Cerebellar cortex (tissue), 1 donor: ENCODE measurements at places on chromosomes 4 and X.
A peak's percentile ranks its signal among the peaks of the same experiment; 100 is the strongest.

- no peak for DNase-seq
These were observed 79.5 kb downstream of the HMGB2 start for GRCh38 chr4:173254646-173255045.

DNA sequence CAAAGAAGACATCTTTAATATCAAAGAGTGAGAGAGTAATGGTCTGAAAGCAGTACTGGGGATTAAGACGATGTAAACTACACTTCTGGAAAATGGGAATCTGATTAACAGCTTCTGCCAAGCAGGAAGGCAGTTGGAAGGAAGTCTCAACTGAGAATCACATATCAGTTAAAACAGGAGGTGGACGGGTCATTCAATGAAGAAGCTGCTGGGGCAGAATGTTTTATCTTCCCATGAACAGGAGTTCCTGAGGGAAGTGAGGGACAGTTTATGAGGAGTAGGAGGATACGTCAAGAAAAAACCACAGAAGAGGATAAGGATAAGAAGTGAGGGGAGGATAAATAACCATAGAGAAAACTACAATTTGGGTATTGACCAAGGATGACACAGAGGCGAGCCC is 38.7 kb upstream of the MAGEA10 start:
- DNase-seq, result no peak

- peak; percentile 79 for DNase-seq
These were observed 101.7 kb downstream of the DCK start for GRCh38 chr4:71095141-71095540.

DNA sequence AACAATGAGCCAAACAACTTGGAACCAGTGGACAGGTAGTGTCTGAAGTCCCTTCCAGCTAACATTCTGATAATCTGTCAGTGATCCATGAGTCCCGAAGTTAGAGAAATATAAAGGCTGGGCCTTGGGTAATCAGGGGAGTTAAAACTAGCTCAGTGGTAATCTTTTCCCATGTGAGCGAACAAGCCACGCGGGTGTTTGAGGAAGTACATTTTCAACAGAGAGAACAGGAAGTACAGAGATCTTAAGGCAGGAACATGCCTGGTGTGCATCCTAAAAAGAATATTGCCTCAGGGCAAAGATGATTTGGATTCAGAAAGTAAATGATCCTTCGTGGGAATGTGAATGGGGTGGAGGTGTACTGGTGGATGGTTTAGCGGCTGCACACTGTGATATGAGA is 42.9 kb downstream of the FNIP2 start:
- no peak for DNase-seq

GRCh38 chr4:2843263-2843940 is at the start of gene ADD1:
Gene ADD1 (plus strand): TSS chr4:2843844. CDS start chr4:2875916, 32,072 bp downstream.
- DNase-seq, result peak; percentile 89

- no peak for DNase-seq
These were observed 12.2 kb downstream of the TET2 start for GRCh38 chr4:105158837-105159236.

DNA sequence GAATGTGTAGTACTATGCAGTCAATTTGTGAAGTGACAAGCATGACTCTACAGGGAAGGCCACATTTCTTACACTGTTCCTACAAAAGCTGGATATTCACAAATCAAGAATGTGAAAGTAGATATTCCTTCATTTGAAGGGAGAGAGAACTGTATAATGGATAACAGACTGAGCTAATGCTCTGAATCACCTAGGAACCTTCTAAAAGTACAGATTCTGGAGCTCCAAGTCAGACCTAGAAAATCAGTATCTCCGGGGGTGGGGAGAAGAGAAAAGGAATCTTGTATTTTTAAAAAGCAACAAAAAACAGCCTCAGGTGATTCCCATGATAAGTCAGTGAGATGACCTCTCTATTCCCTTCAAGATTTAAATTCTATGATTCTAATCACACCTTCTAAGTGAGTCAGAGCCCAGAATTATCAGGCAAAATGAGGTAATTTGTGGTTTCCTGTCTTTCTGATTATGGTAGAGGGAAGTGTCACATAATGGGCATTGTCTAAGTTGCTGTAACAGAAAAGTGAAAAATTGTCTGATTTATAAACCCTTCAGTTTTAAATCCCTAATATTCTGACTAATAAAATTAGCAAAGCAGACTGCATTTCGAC is 80.9 kb downstream of the IL21 start:
- no peak for DNase-seq

GRCh38 chr4:87029356-87029755 is 94.5 kb downstream of the AFF1 start:
- DNase-seq, result no peak

GRCh38 chrX:149010013-149010852 is 494.9 kb downstream of the IDS start:
- no peak for DNase-seq

GRCh38 chrX:100048156-100048555 is 361.9 kb downstream of the PCDH19 start:
- no peak for DNase-seq

DNA sequence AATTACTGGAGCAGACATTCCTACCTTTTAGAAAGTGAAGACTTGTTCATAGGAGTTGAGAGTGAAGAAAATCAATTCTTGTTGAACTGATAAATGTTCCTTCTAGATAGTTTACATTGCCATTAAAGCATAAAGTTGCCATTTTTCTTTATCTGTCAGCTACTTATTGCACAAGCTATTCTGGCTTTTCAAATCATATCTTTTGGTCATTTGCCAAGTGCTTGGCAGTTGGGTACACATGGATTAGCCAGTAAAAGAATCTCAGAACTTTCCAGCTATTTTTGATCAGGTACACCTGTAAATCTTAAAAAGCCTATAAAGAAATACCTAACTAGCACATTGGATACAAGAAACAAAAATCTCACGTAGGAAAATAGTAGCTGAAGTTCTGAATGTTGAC is 56.4 kb upstream of the PNPLA4 start:
- DNase-seq, result no peak

DNA sequence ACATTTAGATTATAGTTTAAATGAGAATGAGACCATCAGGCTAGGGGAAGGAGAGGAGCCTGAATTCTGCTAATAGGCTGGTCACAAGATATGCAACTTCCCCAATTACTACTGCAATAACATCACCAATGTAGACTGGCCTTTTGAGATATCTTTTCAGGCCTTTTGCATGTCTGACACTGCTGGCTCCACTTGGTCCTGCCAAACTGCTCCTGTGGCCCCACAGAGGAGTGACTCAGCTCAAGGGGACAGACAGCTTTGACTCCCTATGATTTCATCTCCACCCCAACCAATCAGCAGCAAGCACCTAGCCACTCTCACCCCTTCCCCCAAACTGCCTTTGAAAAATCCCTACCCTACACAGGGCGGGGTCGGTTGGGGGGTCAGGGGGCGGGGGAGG is 22.8 kb downstream of the GPRIN3 start:
- DNase-seq, result no peak

GRCh38 chr4:89357787-89358186 is 50.2 kb upstream of the GPRIN3 start:
- DNase-seq, result no peak

GRCh38 chr4:67576538-67576937 is 18.0 kb downstream of the STAP1 start:
- DNase-seq, result no peak

DNA sequence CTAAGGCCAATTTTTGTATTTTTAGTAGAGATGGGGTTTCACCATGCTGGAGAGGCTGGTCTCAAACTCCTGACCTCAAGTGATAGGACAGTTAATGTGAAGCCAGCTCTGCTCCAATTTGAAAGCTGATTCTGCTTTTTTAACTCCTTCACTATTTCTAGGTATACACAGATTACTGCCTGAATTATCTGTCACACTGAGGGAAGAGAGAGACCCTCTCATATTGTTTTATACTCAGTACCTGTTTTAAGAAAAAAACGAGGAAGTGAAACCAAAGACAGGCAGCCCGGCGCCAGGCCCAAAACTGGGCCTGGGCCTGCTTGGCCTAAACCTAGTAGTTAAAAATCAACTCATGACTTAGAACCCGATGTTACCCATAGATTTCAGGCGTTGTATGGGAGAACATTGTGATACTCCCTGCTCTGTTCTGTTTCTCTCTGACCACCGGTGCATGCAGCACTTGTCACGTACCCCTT is 1601.5 kb upstream of the PCDH10 start:
- no peak for DNase-seq

GRCh38 chrX:101999644-102000539 is 68.1 kb upstream of the ZMAT1 start:
- no peak for DNase-seq

GRCh38 chrX:154374313-154375155 is at the start of gene FLNA:
Gene FLNA (minus strand): TSS chrX:154374634. CDS start chrX:154371245, 3,389 bp downstream.
- no peak for DNase-seq

DNA sequence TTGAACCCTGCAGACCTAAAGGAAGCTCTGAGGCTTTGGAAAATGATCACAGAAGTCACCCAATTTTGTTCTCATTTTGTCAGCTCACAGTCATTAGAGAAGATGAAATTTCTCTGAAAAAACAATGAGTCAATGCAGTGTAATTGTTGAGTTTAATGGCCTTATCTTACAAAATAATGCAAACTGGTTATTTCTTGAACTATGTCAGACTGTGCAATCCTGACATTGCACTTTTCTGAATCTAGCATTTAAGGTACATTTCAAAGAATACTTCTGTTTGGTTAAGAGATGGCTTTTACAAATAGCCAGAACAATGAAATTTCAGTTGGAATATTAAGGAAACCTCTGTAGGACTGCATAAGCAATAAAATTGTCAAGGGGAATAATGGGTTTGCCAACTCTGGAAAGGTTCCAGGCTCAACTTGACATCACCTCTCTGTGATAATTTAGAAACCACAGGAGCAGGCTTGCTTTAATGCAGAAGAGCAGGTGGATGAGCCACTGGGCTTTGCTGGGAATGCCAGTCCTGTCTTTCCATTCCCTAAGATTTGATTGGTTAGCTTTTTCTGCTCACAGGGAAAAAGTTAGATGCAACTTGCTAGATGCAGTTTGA is 222.8 kb downstream of the FRMPD4 start:
- DNase-seq, result no peak

DNA sequence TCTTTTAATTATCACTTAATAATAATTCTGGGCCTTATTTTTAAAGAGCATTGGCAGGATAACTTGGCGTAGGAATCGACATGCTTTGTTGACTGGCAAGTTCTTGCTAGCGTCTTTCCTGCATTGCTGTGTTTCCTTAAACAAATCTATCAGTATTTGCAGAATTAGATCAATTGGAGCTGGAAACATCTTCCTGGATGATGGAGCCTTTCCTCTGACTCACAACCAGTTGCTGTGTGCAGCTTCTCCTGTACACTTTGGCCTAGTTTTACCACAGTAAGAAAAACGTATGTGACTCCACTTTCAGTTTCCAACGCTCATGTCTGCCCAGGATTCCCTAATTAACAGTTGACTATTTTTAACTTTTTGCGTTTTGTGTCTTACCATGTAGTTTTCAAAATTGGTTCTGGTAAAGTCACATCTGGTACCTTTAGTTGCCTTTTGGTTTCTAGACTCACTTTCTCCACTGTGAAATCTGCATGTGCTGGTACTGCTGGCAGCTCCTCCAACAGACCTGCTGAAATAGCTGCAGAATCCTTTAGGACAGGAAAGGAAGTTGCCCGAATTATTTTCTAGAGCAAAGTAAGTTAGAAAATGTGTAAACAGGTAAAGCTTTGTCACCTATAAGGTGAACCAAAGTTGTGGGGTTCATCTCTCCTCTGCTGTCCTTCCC is 553.2 kb upstream of the FAT1 start:
- no peak for DNase-seq

- DNase-seq, result peak; percentile 60
These were observed 734 bp upstream of the GALNT7 start for GRCh38 chr4:173167758-173168395.

- DNase-seq, result no peak
These were observed 60.3 kb upstream of the DDX3X start for GRCh38 chrX:41273638-41274037.

DNA sequence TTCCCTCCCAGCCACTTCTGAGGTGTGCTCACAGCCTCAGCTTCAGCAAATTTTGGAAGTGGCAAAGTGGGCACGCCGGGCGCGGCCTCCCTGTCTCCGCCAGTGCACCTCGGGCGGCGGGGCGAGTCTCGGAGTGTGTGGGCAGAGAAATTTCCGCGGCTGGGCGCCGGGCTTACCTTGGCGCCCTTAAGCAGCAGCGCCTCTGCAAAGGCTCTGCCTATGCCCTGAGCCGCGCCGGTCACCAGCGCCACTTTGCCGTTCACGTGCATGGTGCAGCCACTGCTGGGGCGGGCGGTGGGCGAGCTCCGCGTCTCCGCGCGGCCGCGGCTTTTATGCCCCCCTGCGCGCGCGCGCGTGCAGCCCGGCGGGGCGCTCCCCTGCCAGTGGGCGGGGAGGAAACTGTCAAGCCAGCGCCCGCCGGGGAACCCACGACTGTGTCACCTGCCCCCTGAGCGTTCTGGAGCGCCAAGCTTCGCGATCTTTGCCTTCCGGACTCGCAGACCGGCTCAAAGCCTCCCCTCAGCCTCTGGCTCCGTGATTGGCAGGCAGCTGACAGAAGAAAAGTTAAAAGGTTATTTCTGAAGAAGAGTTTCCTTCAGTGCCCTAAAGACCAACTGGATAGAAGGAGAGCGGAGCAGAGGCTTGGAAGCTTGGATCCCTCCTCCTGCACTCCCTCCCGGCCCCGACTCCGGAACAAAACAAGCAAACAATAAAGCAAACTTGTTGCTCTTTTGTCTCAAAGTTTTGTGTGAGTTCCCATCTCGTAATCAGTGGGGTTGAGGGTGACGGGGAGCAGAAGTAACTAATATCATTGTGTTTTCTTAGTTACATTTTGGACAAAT is at the start of gene HPGD:
Gene HPGD, minus strand, starts transcription at position 306 of the 842 bp plus-strand sequence. Its CDS starts 37 bp downstream, at position 269.
- no peak for DNase-seq

GRCh38 chr4:178165251-178165950 is 723.2 kb upstream of the AGA start:
- DNase-seq, result no peak

GRCh38 chrX:44280116-44280515 is 63.4 kb downstream of the EFHC2 start:
- DNase-seq, result no peak

- DNase-seq, result no peak
These were observed 166.4 kb downstream of the PARM1 start for GRCh38 chr4:75099321-75099720.

DNA sequence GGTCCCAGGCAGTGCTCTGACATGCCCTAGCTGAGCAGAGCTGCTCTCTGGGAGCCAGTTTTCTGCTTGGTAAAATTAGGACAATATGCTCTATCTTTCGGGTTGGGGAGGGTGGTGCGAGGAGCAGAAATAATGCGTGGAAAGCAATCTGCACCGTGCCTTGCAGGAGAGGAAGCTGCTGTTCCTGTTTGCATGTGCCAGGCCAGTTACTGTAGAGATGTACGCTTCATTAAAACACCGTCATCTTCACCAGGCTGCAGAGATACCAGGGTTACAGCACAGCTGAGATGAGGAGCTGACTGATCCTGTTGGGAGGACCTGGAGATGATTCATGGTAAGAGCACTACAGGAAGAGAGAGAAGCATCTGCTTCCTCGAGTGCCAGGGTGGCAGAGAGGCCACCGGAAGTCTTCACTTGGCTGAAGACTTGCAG is 29.5 kb upstream of the IRF2 start:
- peak; percentile 81 for DNase-seq

GRCh38 chr4:105061731-105062130 is 84.9 kb upstream of the TET2 start:
- no peak for DNase-seq

DNA sequence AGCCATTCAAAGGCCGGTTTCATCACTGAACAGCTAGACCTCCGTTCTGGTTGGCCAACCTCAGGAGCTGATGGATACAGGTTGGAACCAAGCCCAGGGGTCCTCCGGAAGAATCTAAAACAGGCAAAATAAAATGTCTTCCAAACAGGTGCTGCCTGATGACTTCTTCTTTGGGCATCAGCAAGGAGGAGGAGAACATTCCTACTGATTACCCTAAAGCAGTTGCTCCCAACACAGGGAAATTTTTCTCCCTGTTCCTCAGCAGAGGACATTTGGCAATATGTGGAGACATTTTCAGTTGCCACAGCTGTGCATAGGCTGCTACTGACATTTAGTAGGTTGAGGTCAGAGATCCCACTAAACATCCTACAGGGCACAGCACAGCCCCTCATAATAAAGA is 319.3 kb upstream of the PPARGC1A start:
- no peak for DNase-seq
